Mesenteric fat pad (tissue), 1 donor: ENCODE measurements at places on chromosomes 5 and 9.

DNA sequence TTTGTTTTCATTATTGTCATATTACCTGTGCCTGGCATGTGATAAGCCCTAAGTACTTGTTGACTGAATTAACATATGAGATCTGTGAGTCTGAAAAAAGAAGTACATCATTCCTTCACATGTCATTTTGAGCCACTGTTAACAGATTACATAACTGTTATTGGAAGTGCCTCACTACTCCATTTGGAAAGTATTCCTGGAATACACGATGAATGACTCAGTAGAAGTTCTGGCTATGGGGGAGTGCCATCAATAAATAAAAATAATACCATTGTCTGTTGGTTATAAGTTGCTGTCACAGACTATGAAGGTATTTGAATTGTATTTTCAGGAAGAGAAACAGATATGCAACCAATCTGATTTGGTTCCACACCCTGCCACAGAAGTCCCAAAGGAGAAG is 12.9 kb downstream of the NIPSNAP3B start:
- DNase-seq = no peak

DNA sequence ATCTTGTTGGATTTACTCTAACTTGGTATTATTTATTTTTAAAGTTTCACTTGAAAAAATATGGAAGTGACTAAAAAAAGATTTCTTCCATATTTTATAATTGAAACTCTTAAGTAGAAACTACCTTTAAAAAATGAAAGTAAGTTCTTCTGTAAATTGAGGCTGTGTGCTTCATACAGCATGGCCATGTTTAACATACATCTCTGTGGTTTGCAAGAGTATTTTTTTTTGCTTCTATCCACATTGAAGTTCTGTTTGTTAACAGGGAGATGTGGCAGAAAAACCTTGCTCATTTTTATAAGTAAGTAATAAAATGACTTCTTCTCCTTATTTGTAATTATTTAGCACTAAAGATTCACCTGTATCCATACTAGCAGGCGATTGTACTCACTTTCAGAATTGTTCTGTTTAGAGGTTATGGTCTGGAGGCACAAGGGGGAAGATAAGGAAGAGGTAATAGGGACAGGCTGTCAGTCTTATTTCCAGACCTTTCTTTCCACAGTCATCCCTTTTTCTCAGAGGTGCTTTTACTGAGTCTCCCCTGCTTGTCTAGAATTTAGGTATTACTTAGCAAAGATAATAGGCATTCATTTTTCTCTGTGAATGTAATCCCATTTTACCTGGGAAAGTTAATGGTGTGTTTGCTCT is 16.0 kb downstream of the FYB1 start:
- no peak for DNase-seq

DNA sequence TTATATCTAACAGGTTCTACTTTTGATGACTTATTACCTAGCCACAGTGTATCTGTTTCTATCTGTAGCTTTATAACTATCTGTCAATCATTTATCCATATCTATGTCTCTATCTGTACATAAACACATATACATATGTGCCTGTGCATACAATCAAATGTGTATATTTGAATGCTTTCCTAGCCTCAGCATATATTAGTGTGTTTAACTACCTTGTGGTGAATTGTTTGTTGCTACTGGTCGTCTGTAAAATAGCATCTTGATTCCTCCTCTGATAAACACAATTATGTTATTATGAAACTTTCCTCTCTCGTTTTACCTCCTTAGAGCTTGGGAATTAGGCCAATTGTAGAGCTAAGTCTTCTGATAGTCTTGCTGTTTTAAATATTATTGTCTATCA is 44.4 kb downstream of the PARP8 start:
- no peak for DNase-seq

DNA sequence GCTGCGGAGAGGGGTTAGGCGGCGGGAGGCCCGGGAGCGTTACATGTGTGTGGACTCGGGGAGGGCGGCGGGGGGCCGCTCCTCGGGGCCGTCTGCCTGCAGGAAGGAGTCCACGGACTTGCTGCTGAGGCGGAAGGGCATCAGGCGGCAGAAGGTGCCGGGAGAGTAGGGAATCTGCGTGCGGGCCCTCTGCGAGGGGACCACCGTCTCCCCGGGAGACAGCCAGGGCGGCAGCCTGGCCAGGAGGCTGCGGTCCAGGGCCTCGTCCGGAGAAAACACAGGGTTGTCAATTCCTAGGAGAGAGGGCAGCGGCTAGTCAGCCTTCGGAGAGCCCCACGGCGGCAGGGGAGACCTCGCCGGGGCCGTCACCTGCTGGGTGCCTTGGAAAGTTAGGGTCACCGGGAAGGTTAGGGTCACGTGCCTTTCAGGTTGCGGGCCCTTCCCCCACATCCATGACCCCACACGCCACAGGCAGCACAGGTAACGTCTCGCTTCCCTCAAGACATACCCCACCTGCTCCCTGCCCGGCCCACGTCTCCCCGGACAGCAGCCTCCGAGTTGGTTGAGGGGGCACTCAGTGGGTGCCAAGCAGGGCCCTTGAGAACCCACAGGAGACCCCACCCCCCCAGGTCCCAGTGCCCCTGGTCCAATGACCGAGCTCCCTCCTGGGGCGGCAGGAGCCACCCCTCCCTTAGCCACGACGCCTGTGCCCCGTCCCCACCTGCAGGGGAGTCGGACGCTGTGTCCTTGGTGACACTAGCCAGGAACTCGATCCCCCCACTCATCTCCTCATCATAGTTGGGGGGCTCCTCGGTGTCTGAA is 32.1 kb downstream of the EXOC3 start:
- DNase-seq = peak; percentile 87

DNA sequence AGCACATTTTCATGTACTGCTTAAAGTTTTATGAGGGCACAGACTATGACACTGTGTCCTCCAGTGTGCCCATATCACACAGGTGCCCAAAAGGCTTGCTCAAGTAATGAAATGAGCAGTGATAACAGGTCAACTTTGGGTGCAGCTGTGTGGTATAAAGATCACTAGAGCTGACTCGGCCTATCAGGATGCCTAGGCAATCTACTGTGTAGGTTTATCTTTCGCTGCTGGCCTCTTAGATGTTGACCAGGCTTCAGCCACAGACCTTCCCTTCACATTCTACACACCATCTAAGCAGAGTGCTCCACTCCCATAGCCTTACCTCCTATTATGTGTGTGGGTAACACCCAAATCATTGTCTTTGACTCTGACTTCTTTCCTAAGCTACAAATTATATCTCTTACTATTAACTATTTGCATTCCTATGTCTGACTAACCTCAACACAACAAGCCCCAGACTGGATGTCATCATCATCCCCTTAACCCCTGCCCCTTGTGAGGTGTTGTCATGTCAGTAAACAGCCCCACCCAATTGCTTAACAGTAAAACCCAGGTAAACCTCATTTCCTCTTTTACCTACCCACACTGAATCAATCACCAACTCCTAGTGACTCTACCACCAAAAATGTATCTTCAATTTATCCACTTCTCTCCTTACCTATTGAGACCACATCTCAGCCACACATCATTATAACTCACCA is 2.5 kb downstream of the SREK1IP1 start:
- DNase-seq = no peak
